ENCODE measurements at places on chromosomes 2 and 18.
A peak's percentile ranks its signal among the peaks of the same experiment; 100 is the strongest.

DNA sequence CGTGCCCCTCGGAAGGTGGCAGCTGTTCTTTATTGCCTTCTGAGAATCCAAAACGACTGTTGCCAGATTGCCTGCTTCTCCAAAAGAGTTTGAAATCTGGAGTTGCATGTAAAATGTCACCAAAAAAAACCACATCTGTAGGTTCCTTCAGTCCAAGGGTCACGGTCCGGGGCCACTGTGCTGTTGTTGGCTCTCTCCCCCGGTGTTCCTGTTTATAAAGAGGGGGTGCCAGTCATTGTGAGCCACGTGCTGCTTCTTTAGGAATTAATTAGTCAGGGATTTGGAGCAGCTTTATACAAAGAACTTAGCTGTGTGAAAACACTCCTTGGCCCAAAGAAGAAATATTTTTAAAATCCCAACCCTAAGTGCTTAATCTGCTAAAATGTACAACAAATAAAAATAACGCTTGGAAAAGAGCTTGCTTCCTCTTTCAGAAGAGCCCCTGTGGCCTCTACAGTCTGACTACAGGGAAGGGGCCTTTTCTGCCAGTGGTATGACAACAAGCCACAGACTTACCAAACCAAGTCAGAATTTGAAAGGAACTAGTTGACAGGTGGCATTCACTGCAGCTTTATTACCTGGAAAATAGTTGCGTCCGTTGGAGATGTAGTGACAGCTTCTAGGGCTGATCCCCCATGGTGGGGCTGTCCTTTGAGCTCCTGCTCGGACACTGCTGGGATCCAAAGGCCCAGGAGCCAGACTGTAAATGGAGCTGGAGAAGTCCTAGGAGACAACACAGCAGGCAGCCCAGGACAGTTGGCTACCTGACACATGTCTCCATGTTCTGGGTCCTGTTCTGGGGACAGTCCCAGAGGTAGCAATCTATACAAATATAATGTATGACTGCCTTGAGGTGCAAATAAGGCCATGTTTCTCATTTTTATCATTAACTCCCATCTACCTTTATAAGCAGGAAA, 84.5 kb upstream of the SLC1A4 start:
- DNase-seq = no peak

DNA sequence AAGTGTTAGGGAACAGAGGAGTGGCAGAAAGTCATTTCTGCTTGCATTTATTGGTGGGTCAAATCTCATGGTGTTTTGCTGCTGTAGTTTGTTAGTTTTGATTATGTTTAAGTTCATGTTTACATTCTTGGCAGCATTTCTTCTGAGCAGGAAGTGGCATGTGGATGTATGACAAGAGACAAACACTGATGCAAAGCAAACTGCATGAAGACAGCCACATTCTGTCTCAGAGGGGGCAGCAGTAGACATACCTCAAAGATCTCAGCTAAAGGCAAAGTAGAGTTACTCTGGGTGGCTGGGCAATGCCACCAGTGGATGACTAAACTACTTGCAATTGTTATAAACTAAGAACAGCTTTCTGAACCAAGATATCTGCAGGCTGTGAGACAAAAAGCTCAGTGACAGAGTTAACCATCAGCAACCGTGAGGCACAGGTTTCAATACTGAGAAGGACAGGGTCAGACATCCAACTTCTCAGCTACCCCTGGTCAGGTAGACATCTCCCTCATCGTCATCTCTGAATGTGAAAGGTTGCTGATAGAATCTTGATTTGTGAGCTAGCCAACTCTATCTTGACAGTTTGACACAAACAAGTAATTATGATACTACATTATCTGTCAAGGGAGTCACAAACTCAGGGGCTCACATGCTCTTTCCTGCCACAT, 16.4 kb downstream of the GALNT3 start:
- DNase-seq = peak; percentile 12

- no peak for DNase-seq
These were observed 137.8 kb upstream of the SKOR2 start for GRCh38 chr18:47389210-47389609.

GRCh38 chr2:70002241-70002899, 40.9 kb upstream of the ASPRV1 start:
- DNase-seq = no peak

DNA sequence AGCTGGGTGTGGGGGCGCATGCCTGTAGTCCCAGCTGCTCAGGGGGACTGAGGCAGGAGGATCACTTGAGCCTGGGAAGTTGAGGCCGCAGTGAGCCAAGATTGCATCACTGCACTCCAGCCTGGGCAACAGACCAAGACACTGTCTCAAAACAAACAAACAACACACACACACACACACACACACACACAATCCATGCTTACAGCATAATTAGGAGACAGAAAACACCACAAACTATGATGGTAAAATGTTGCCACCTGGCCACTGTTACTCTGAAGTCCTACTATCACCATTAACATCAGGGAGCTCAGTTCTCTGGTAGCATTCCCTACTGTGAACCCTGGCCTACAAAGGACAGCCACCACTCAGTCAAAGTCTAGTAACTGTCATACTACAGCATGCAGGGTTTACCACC, 18.3 kb downstream of the DNPEP start:
- DNase-seq = peak; percentile 80

DNA sequence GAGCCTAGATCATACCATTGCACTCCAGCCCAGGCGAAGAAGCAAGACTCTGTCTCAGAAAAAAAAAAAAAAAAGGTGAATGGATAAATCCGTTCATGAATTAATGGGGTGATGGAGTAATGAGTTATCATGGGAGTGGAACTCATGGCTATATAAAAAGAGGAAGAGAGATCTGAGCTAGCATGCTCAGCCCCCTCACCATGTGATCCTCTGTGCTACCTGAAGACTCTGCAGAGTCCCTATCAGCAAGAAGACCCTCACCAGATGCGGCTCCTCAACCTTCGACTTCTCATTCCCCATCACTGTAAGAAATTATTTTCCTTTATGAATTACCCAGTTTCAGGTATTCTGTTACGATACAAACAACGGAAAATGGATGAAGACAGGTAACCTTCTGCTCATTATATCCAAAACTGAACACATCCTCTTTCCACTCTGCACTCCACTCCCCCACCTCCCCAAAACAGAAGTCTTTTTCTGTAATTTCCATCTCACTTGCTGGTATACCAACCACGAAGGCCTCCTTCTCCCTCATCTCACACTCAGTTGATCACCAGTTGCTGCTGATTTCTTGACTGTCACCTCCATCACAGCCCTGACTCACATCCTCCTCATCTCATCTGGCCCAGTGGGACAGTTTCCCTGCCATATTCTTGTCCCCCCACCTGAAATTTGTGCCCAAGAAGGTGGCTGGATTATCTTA, 8.8 kb downstream of the RETREG2 start:
- DNase-seq = no peak

DNA sequence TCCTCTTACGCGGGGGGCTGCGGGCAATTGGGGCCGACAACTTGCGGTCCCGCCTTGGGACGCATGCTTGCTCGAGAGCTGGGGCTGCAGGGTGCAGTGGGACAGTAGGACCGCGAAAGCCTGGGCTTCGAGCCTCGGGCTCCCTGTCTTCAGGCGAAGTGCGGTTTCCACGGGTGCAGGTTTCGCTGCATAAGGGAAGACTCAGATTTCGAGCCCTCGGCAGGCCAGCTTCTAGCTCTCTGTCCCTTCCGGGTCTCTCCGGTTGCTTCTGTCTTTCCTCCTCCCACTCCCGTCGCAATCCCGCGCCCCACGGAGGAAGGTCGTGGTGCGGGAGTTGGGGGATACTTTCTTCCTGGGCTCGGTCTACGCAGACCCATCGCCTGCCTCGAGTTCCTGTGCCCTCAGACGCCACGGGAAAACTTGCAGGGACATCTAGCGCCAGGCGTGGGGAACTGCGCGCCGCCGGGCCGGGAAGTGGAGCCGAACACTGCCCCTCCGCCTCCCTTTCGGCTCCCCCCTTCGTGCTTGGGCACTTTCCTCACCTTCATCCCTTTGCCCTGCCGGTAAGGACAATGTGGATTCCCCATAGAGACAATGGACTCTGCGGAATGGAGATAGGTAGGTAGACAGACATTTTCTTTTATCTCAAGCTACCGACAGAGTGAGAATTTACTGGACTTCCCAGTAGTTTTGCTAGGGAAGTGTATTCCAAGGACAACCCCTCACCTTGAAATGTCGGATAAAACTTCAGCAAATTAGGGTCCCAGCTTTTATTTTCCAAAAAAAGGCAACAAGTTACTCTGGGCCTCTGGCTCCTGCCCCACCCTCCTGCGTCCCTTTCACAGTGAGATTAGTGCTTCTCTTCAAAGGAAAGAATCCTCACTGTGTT, 4.2 kb upstream of the HOXD13 start:
- peak; percentile 71 for DNase-seq

- no peak for DNase-seq
These were observed 88.5 kb downstream of the RTTN start for GRCh38 chr18:70116949-70117348.

DNA sequence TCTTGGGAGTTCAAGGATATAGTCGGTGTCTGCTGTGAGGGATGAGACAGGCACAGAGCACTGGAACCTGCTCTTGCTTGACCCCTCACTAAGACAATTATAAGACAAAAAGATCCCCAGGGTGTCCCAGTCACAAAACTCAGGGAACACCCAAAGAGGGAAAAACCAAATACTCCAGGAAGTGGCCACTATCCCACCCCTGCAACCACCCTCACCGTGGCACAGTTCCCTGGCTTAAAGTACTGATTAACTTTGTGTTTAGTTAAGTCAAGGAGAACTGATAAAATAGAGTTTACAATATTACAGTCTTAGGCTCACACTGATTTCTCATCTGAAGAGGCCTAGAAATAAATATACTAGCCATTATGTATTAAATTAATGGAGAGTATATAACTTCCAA, 13.5 kb downstream of the IL36B start:
- no peak for DNase-seq

GRCh38 chr2:128504246-128505149, 185.8 kb upstream of the HS6ST1 start:
- DNase-seq = no peak

DNA sequence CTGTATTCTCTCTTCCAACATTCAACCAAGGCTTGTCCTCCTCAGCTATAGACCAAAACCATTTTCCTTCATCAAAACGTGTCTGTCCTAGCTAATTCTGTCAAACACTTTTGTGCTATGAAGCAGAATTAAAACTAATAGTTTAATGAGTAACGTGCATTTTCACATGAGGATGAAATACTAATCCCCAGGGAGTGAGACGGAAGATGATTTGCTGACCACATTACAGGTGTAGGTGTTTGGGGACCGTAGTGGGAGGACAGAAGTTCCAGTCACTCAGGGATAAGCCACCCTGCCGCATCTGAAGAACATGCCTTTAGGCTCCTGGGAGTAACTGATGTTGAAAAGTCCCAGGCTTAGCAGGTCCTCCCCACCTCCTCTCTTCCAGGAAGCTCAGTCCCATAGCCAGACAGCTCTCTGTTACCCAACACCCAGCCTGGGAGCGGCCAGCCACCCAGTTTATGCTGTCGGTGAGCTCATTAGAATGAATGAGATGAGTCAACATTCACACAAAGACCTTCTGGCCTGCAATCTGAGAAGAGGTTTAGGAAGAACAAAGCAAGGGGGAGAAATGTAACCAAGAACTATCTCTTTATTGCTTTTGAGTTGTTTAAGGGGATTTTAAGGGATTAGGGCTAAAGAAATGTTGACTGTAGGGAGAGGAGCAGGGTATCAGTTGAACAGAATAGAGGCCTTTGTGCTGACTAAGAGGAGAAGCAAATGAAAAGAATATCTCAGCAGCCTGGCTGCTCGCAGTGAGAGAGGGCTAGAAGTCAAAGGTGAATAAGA, 122.5 kb downstream of the FOXI3 start:
- DNase-seq = peak; percentile 79

DNA sequence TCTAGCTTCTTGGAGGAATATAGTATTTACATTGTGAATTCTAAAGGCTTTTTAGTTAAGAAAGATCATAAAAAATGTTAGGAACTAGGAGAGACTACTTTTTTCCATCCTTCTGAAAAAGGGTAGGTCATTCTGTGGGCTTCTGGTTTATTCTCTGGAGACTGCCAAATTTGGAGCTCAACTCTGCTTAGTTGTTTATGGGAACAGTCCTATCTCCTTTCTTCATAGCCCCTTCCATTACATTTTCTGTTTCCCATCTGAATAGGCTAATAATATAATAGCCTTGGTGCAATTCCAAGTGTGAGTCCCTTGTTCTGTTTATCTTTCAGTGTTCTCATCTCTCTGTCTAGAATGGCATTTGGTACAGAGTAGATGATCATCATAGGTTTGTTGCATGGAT, 15.6 kb downstream of the LAMA3 start:
- DNase-seq = no peak
